ENCODE measurements at places on chromosomes 3 and 15.

- no peak overlapping the region for H3K4me3 ChIP-seq
- DNase-seq = no peak
- no peaks in the 10 kb centered on the region for H3K4me1 ChIP-seq
- no peaks in the 10 kb centered on the region for H3K27me3 ChIP-seq
- H3K36me3 ChIP-seq = no peaks in the 10 kb centered on the region
Measured at GRCh38 chr3:148451969-148452368, 245.7 kb upstream of the AGTR1 start.

- H3K27me3 ChIP-seq = no peaks in the 10 kb centered on the region
- no peaks in the 10 kb centered on the region for H3K36me3 ChIP-seq
- H3K27ac ChIP-seq = no peak overlapping the region
- no peak for DNase-seq
Measured at GRCh38 chr3:15610082-15610759, 8.7 kb downstream of the BTD start.

DNA sequence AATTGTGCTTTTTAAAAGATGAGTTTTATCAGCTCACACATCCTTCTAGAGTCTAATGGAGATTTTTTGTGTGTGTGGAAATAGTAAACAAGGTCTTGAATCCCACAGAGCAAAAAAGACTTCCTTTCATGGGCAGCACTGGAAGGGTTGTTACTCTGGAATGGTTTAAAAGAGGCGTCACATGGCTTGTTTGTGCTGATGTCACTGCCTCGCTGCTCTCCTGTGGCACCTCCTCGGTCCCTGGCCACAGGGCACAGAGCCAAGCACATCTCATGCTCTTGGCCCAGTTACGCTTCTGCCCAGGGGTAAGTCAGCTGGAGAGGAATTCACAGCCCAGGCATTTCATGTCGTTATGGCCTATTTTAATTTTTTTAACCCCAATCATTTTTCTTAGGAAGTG, 53.2 kb downstream of the PGPEP1L start:
- peaks cover 18% of the 10 kb centered on the region for H3K4me1 ChIP-seq
- no peak for DNase-seq
- no peak overlapping the region for H3K27ac ChIP-seq
- H3K4me3 ChIP-seq = no peak overlapping the region
- H3K27me3 ChIP-seq = no peaks in the 10 kb centered on the region

GRCh38 chr3:152236716-152237115, 32.0 kb upstream of the MBNL1 start:
- no peak overlapping the region for H3K27ac ChIP-seq
- DNase-seq = no peak
- H3K4me3 ChIP-seq = no peak overlapping the region
- no peaks in the 10 kb centered on the region for H3K36me3 ChIP-seq

DNA sequence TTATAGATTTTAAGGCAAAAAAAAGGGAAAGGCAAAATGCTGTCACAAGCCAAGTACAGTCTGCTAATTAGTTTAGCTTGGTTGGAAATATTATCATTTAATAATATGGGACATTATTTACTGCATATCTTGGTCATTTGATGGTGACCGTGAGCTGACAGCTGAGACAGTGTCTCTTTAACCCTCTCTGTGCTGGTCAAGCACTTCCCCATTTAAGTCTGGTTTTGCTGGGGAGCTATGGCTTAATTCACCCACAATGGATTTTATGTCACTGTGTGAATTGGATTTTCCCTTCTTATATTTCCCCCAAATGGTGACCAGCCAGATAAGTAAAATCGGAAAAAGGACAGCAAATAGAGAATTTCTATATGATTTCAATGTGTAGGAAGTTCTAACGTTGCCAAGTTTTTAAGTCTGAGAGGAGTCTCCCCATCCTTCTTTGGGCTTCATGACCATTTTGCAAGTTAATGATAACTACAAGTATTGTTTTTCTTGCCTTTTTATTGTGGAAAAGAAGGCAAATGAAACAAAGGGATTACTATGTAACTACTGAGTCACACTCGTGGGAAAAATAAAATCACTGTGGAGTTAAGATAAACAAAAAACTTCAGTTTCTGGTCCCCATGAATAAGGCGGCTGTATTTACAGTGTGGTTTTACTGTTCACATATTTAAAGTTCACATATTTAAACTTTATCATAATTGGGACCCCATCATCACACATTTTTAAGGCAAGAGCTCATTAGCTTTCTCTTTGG, 373.5 kb downstream of the NR2F2 start:
- H3K27ac ChIP-seq = no peak overlapping the region
- no peaks in the 10 kb centered on the region for H3K36me3 ChIP-seq
- no peaks in the 10 kb centered on the region for H3K27me3 ChIP-seq
- H3K4me1 ChIP-seq = no peaks in the 10 kb centered on the region
- DNase-seq = no peak

- no peak overlapping the region for H3K4me3 ChIP-seq
- no peak for DNase-seq
- no peak overlapping the region for H3K27ac ChIP-seq
Measured at GRCh38 chr3:175404027-175404426, 544.9 kb downstream of the NAALADL2 start.

- H3K27ac ChIP-seq = no peak overlapping the region
- DNase-seq = no peak
- H3K4me1 ChIP-seq = no peaks in the 10 kb centered on the region
- H3K36me3 ChIP-seq = no peaks in the 10 kb centered on the region
Measured at GRCh38 chr3:42515391-42515916, 13.0 kb downstream of the VIPR1 start.

All from MM.1S (cell line).